Prostate gland (tissue), 2 donors: ENCODE measurements at places on chromosomes 6 and 20.
A peak's percentile ranks its signal among the peaks of the same experiment; 100 is the strongest.

GRCh38 chr20:56957737-56958553, 308.5 kb downstream of the BMP7 start:
- DNase-seq: no peak

DNA sequence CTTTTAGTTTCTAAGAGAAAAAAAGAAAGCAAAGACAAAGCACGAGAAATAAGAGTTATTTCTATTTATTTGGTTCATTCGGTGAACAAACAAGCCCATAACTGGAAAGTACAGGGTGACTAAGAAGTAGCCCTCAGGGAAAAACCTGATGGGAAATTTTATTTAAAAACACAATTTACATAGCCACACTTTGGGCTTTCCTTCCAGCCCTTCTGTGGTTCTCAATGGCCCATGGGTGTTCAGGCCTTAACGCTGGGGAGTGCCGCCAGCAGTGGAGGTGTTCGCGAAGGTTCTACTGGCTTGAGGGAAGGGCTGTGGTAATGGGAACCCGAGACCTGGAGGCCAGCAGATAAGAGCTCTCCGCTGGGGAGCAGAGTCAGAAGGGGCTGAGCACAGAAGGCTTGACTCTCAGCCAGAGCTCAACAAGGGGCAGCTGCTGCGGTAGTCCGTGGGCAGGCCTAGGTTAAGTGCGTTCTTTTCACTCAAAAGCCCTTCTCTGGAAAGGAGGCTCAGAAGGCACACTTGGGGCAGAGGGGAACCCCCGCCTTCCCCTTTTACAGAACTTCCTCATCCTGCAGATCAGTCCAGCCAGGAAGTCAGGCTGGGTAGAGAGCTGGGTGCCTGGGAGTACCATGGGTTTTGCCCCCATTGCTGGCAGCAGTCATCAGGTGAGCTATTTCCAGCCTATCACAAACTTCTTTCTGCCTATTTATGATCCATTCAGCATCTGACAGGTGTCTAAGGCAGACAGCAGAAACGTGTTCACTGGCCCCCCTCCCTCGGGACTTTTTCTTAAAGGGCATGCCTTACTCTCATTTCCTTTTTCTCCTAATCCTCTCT, 8.8 kb upstream of the CD83 start:
- no peak for DNase-seq

- DNase-seq: peak; percentile 80
These were observed 1.3 kb downstream of the BLCAP start for GRCh38 chr20:37526238-37526838.

GRCh38 chr20:52497731-52498130, 306.2 kb upstream of the ZFP64 start:
- no peak for DNase-seq

DNA sequence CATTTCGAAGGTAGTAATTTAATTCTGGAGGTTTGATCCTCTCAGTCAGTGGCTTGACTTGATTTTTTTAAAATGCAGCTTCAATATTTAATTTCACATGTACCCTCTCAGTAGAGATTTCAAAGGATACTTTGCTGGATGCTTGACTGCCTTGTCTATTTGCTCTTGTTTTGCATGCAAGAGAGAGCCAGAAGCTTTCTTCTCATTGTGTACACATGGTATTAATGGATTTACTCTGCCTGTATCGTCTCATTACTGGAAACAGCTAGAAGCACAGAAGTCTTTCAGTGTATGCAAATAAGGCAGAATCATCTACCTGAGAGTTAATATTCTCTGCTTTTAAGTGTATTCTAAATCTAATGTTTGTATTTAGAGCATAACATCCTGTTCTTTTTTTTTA, 84.3 kb upstream of the FOXO3 start:
- DNase-seq: no peak

DNA sequence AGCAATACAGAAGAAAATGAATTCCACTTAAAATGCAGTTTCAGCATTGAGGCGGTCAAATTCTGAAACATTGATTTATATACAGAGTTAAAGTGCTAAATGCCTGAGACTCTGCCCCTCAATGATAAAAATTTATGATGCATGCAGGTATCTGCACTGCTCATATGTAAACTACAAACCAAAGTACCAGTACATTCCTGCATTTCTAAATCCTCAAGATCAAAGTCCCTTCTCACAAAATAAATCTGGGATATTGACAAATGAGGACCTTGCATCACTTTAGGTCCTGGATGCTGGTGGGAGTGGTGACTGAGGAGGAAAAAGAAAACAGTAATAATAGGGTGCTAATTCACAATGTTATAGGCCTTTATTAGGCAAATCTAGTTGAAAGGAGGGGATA, 101.9 kb downstream of the FIG4 start:
- DNase-seq: no peak

- no peak for DNase-seq
These were observed 85.0 kb upstream of the CEP85L start for GRCh38 chr6:118736440-118736839.

DNA sequence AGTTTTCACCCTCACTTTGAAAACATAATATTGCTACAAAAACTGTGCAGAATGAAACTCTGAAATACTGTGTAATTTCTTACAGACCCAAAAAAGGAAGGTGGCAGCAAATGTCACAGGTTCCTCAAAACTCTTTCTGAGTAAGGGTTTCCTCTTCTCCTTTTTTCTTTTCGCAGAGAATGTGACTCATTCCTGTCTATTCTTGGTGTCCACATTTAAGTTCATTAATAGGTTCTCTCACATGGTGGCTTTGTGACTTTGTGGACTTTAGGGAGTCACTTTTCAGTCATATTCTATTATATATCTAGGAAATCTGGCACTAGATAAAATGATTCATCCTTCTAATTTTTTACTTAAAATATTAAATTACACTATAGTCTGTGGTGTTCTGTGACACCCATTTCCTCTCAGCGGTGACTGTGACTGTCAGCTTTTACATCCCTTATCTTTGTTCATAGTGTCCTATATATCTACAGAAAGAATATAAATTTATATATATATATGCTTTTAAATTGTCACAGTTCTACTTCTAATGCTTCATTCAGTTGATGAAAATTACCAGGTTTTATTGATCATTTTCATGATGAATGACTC, 126.8 kb upstream of the HCRTR2 start:
- DNase-seq: no peak

DNA sequence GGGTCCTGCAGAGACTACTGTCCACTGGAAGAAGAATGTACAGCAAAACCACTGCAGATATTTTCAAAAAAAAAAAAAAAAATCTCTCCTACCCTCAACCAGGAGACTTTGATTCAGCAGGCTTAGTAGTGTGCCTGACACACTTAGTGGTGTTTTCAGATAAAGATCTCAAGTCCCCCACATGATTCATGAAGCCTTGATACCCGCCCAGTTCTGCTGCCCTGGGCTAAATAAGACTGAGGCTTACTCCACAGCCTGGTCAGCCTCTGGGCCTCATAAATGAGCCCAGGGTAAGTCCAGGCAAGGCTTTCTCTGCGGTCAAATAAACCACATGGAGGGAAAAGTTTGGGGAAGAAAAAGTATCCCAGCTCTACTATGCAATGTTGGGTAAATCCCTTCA, 222.1 kb upstream of the ARID1B start:
- DNase-seq: no peak

- DNase-seq: no peak
These were observed 148.5 kb downstream of the ELOVL4 start for GRCh38 chr6:79798841-79799240.

GRCh38 chr20:17500271-17500670, 30.9 kb downstream of the BFSP1 start:
- DNase-seq: no peak

DNA sequence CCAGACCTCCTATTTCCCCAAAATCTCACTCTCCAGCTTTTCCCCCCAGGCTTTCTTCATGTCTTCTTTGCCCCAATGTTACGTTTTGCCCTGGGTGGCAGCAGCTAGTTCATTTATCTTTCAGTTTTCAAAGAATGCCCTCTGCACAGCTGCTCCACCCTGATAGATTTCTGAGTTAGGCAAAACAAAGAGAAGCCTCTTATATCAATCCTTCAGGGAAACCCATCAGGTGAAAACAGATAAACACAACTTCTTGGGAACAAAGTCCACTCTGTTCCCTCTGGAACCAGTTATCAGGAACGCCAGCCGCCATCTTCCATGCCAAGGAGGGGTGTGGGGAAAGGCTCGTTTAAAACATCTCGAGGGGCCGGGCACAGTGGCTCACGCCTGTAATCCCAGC, 34.0 kb downstream of the ZBTB9 start:
- no peak for DNase-seq

DNA sequence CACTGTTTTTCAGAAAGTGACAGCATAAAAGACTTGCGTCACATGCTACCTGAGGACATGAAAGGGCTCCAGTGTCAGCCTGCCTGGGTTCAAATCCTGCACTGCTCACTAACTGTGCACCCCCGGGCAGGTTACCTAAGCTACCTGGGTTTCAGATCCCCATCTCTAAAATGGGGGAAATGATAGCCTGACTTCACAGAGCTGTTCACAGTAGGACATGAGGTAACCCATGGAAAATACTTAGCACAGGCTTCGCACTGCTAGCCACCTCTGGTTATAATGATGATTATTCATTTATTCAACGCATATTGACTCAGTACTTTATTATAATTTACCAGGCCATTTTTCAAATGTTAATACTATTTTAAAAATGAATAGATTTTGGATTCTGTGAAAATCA, 23.0 kb downstream of the TBC1D7 start:
- no peak for DNase-seq

- no peak for DNase-seq
These were observed 332.4 kb downstream of the HACE1 start for GRCh38 chr6:104527311-104527710.

DNA sequence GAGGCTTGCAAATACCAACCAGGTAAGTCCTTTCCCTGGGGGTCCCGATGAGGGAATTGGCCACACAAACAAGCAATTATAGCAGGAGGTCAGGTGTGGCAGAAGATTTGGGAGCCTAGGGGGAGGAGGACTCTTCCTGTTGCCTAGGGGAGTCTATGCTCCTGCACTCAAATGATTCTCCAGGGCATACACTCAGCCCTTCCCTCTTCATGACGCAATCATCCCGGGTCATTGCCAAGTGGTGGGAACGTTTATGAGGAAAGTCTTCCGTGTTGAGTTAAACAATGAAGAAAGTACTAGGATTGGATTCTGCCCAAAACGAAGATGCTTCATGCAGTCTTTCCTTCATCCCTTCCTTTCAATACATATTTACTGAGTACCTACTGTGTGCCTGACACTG, 186.5 kb upstream of the TSHZ2 start:
- peak; percentile 16 for DNase-seq

DNA sequence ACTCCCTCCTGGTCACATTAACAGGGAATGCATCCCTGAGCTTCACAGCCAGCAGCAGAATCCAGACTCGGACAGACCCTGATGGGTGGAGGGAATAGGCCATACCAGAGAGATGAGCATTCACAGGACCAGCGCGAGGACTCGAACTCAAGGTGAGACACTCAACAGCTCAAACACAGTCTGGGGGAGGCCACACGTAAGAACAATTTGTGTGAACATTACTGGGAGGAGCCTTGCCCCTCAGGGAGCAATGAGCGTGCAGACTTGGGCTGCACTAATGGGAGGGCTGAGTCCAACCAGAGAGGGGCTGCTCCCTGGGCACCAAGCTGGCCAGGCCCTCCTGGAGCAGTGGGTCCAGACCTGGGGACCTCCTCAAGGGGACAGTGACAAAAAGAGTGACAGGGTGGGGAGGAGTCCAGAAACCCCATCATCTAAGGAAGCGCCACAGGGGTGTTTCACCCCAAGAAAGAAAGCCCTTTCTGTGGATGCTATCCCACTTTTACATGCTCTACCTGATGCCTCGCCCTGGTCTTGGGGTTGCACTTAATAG, 118.4 kb downstream of the MRPL14 start:
- no peak for DNase-seq

DNA sequence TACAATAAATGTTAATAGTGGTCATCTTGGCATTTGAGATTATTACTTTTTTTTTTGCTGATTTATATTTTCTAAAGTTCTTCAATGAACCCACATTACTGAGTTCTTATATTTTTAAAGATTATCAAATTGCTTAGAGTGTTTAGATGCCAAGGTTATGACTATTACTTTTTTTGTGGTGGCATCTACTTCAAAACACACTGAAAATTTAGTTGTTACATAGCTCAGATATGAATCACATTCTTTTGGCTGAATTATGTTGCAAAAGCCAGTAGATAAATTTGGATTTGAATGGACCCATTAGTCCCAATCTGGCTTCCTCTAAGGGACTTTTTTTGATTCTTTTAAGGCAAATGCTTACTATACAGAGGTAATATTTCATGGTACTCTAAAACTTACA, 8.9 kb downstream of the UTRN start:
- no peak for DNase-seq

- no peak for DNase-seq
These were observed 37.8 kb downstream of the HFE start for GRCh38 chr6:26124781-26125685.

GRCh38 chr20:43096931-43097260, 92.8 kb downstream of the PTPRT start:
- no peak for DNase-seq

- DNase-seq: no peak
These were observed 23.3 kb upstream of the CST3 start for GRCh38 chr20:23661002-23661429.

- no peak for DNase-seq
These were observed 431.5 kb downstream of the HACE1 start for GRCh38 chr6:104428184-104428583.

DNA sequence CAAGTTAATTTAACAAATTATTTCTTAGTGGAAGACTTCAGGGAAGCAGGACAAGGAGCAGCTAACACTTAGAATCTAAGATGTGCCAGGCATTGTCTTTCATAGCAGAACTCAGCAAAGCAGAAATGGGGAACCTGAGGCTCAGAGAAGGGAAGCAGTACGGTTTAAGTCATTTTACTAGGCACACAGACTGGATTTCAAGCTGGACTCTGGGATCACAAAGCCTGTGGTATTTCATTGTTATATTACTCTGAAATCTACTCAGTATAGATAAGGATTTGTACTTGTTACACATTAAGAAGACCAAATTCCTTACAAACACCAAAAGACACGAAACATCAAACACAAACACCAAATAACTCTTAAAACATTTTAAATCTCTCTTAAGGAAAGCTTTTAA, 199.6 kb downstream of the ISM1 start:
- no peak for DNase-seq

- DNase-seq: no peak
These were observed 278.6 kb upstream of the TCF21 start for GRCh38 chr6:133610227-133610840.

- DNase-seq: no peak
These were observed 109.1 kb downstream of the BACH2 start for GRCh38 chr6:90187437-90188121.

DNA sequence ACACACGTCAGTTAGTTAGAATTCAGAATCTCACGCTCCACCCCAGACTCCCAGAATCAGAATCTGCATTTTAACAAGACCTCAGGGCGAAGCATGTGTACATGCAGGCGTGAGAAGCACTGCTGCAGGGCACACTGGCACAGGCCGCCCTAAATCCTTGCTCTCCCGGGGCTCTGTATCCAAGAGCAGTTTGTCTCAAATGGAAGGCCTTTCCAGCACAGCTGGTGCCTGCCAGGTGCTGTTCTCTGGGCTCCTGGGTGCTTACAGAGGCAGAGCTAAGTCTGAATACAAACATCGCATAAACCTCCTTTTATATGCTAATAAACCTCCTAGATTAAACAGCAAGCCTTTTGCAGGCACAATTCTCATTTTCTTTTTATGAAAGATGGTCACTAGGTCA, 119.1 kb upstream of the CD93 start:
- DNase-seq: peak; percentile 66

GRCh38 chr6:2798586-2799134, 33.5 kb downstream of the WRNIP1 start:
- no peak for DNase-seq
